GM23338 (cell line): ENCODE measurements at places on chromosomes 11 and 22. TPM values are rescaled to one million over a fixed set of nuclear protein-coding genes. Genes with fewer than 3 reads are reported as not detected.

- peak; percentile 43 for DNase-seq
Measured at GRCh38 chr11:117547195-117547850, 219.7 kb downstream of the CEP164 start.

Gene C1QTNF5
- total RNA-seq: 1.9 and 3.0 TPM in 2 replicates

- DNase-seq: no peak
Measured at GRCh38 chr22:37091994-37092393, 17.5 kb downstream of the TMPRSS6 start.

Gene CARD16
- not detected in 2 replicates for total RNA-seq

Gene MACROD1
- total RNA-seq: 22.2 and 33.0 TPM in 2 replicates

DNA sequence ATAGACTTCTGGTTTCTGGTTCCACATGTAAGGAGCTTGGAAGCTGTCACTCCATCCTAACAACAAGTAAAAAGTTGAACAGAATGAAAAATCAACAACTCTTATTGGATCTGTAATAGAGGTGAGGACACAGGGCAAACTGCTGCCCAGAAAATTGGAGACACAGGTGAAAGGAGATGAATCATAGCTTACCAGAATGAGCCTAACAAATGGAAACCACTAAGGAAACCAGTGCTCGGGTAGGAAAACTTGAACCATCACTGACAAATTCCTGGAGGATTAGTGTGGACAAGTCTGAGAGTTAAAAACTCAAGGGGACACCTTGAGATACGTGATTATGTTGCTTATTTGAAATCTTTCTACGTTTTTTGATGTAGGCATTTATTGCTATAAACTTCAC, 52.1 kb downstream of the GDPD4 start:
- DNase-seq: no peak
